GM13977 (cell line): ENCODE measurements at places on chromosomes 16 and 17.

GRCh38 chr16:53922807-53923571, 219.0 kb downstream of the FTO start:
- DNase-seq: no peak

- DNase-seq: no peak
Measured at GRCh38 chr16:82136956-82137821, 32.8 kb downstream of the MPHOSPH6 start.

DNA sequence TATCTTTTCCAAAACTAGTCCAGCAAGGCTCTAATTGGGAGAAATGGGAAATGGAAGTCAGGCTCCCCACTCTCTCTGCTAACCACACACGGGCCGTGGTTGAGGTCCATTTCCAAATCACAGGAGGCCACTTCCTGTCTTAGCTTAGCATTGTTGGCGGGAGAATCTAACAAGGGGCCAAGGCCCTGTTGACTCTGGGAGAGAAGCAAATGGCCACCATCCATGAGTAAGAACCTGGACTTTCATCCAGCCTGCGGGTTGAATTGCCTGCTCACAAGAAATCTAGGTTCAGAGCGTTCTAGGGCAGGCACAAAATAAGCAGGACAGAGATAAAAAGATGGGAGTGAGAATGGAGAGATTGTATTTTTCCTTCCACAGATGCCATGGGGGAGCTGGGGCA, 5.7 kb downstream of the FAM20A start:
- DNase-seq: no peak

- no peak for DNase-seq
Measured at GRCh38 chr17:48510761-48511604, 19.8 kb downstream of the HOXB1 start.

DNA sequence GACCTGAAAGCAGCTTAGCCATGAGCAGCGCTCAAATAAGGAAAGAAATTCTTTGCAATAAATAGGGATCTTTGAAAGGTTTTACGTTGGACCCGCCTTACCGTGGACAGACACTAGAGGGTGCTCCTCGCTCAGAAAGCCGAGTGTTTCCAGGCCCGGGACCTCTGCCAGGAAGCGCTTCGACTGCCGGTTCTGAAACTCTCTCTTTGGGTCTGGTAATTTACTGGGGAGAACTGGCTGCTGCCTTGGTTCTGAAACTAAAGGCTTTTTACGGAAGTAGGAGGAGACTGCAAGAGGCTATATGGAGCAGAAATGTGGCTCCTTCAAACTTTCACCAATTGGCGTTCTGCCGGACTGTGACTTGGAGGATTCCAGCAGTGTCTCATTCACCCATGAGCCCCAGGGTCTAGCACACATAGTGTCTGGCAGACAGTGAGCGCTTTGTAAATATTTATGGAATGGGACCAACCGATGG, 45.6 kb upstream of the HOXB9 start:
- peak; percentile 69 for DNase-seq

- no peak for DNase-seq
Measured at GRCh38 chr16:89841275-89841674, 13.0 kb downstream of the SPIRE2 start.

DNA sequence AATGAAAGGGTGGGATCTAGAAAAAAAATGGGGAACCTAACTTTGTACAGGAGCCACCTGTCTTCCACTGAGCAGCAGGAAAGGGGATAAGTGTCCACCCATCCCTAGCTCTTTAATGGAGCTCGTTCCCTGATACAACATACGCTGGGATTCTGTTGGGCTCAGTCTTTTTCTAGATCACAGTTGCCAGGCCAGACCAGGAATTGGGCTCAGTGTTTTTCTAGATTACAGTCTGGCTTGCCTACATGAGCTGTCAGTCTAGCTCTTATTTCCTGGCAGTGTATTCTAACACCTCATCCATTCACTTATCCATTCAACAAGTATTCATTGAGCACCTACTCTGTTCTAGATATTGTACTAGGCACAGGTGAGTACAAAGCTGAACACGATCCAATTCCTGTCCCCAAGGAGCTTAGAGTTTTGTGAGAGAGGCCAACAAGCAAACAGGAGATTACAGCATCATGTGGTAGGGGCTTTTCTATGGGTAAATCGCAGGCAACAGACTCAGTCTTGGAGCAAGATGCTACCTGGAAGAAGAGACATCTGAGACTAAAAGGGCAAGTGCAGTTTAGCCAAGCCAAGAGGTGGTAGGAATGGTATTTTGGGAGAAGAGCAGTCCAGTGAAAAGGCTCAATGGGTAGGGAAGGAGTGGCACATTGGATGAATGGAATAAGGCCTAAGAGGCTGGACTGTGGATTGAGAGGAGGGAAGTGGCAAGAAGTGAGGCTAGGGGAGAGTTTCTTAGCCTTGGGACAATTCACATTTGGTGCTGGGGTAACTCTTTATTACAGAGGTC, 138.0 kb upstream of the HS3ST2 start:
- DNase-seq: no peak

DNA sequence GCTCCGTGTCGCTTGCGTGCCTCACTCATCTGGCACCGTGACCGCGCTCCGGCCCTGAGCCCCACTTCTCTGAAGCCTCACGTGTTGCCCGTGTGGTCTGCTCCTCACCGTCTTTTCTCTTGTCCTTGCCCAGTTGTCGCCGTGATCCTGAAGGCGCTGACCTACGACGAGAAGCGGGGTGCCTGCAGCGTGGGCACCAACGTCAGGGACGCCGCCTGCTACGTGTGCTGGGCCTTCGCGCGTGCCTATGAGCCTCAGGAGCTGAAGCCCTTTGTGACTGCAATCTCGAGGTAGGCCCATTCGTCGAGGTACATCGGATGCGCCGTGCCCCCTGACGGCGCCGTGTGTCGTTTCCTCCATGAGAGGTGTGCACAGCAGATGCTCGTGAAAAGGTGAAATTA, 30.3 kb upstream of the ZNF750 start:
- DNase-seq: no peak

DNA sequence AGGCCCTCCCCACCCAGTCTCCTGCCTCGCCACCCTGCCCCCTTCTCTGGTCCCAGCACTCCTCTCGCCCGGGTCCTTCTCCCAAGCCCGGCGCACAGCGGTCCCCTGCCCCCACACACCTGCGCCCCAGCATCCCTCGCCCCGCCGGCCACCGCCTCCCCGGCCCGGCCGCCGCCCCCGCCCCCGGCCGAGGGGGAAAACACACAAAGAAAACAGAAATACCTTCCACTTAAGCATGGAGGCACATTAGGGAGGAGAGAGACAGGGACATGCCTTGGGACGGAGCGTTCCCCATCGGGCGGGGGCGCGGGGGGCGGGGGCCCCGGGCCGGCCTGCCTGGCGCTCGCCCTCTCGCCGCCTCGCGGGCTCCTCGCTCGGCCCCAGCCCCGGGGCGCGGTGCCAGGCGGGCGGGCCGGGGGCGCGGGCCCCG, 326 bp downstream of the SRCIN1 start:
- peak; percentile 72 for DNase-seq

GRCh38 chr16:66588981-66589713, 9.9 kb downstream of the CMTM2 start:
- DNase-seq: peak; percentile 79

DNA sequence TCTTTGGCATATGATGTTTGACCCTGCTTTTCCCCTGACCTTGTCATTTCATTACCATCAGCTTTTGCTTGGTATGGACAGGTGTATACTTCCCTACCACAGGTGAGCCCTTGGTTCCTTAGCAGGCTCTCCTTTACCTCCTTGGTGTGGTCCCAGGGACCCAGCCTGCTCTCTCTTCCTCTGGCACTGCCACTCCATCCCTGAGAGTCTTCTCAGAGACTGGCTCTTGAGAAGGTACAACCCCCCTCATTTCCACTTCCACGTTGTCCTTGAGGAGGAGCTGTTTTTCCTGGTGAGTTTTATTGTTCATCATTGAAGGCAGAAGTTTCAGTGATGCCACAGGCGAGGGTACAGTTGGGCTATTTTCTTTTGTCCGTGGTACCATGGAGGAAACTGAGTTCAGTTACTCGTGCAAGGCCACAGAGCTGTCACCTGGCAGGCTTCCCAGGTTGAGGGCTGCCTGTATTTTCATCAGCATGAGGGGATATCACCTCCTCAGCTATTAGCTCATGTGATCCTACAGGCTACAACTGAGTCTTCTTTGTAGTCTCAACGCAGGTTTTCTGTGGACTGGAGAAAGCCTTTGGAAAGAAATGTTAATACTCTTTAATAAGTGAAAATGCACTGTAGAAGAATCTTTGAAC, 52.3 kb downstream of the MSI2 start:
- no peak for DNase-seq

DNA sequence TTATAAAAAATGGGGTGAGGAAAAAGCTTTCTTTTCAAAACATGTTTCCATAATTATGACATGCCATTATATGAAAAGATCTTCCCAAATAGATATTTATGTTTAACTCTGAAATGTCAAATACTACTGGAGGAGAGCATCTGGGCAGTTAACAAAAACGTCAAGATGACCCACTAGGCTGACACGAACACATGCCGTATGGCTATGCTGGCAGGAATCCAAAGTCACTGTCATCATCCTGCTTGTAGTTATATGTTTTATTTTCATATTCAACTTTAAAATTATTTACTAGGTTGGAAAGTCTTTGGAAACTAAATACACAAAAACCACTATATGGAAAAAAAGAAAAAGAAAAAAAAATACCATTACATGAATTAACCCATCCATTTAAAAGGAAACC, 27.3 kb downstream of the ANKFY1 start:
- DNase-seq: no peak

- DNase-seq: no peak
Measured at GRCh38 chr16:24731722-24732419, 2.4 kb downstream of the TNRC6A start.
